Activated CD8-positive, alpha-beta memory T cell treated with anti-CD3 and anti-CD28 coated beads, Interleukin-2, amount 50 U/mL, for 4 hours (primary cell): ENCODE measurements at places on chromosomes 4 and X.

DNA sequence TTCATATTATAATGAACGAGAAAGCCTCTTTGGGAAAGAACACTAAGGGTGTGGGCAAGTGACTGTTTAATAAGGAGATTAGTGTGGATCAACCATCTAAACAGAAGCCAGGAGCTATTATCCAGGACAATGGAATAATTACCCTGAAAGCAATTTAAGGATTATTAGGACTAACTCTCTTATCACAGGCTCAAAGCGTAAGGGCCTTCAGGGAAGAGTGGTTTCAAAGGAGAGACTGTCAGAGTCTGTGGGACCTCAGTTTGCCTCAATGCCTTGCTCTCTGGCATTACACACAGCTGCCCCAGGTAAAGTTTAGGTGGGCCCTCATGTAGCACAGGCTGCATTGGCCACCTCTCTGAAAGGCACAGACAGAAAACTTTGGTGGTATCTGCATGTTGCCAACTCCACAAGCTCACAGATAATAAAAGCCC is 717.2 kb upstream of the ADGRL3 start:
- DNase-seq, result no peak

- DNase-seq, result no peak
Measured at GRCh38 chr4:8595237-8596087, 2.9 kb downstream of the CPZ start.

- DNase-seq, result no peak
Measured at GRCh38 chr4:180394312-180394711, 1848.9 kb upstream of the TENM3 start.

GRCh38 chr4:183374950-183375555 is 52.8 kb upstream of the CLDN24 start:
- DNase-seq, result no peak
